LNCaP clone FGC (cell line): ENCODE measurements at places on chromosomes 5 and 9.

DNA sequence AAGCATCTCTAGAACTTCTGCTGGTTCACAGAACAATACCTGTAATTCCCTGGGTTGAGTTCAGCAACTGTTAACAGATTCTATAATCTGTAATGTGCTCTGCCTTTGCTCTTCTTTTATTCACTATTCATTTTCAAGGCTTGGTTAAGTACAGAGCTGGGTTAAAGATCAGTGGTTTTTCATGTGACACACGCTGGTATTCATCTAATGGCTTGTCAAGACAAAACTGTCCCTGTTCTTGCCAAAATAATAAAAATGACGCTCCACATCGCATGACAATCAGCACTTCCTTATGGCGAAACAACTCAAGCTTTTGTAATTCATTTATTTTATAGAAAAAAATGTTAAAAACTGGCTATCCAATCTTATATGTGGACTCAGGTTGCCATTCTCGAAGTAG, 137.9 kb downstream of the BNC2 start:
- DNase-seq, result no peak

- DNase-seq, result no peak
Measured at GRCh38 chr9:841371-842209, at the start of gene DMRT1. Gene DMRT1, plus strand, starts transcription at chr9:841697. Its CDS starts 142 bp downstream, at chr9:841839.

DNA sequence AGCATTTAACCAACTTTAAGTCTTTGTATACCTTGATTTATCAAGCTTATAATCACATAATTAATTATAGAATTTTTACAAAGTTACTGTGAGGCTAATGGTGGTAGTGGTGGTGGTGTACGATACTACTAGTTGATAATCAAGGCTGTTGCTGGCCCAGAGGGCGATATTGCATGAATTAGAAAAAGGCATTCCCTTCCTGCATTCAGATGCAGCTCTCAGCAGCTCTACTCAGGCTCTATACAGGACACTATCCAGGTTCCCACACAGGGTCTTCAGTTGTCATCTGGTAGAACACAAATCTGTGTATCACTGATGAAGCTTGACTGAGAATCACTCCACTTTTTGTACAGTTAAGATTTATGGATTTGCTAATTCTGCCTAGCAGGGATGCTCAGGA, 562.8 kb upstream of the C9orf72 start:
- no peak for DNase-seq

GRCh38 chr5:68285851-68286611, 70.5 kb downstream of the PIK3R1 start:
- no peak for DNase-seq

GRCh38 chr5:167261309-167262100, 1029.9 kb upstream of the WWC1 start:
- DNase-seq, result no peak

DNA sequence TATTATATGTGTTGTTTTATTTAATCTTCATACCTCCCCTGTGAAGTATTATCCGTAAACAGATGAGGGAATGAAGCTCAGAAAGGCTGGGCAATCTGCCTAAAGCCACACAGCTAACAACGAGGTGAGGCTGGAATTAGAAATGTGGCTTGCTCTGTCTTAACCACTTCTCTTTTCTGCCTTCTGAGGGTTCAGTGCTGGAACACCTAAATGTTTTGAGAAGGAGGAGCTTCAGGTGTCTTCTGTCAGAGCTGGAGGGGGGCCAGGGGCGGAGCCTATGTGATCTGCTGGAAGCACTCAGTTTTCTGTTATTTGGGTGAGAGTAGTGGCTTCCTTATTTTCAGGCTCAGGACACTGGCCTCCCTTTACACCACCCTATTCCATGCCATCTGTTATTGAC, 35.0 kb upstream of the ARAP3 start:
- DNase-seq, result no peak

DNA sequence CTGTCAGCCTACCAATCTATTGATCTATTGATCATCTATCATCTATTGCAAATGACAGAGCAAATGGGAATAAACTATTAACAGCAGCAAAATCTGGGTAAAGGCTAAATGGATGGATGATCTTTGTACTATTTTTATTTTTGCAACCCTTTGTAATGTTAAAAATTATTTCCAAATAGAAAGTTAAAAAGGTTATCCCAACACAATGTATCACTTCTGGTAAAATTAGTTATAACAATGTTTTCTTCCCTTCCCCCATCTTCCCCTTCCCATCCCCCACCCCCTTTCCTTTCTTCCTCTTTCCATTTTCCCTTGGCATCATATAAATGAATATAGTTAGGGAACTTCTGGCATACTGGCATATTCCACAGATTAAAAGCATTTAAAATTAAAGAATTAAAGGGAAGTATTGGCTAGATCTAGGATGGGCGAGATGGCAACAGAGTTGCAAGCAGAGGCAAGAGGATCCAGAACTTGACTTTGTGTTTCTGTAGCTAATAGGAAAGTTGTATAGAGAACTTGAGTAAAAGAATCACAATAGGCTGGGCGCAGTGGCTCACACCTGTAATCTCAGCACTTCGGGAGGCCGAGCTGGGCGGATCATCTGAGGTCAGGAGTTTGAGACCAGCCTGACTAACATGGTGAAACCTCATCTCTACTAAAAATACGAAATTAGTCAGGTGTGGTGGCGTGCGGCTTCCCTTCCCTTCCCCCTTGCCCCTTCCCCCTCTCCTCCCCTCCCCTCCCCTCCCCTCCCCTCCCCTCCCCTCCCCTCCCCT, 66.6 kb upstream of the TAF11L2 start:
- DNase-seq, result no peak

- no peak for DNase-seq
Measured at GRCh38 chr9:77806741-77807140, 158.6 kb upstream of the GNA14 start.

- DNase-seq, result no peak
Measured at GRCh38 chr5:73693573-73694061, 67.6 kb downstream of the ARHGEF28 start.

DNA sequence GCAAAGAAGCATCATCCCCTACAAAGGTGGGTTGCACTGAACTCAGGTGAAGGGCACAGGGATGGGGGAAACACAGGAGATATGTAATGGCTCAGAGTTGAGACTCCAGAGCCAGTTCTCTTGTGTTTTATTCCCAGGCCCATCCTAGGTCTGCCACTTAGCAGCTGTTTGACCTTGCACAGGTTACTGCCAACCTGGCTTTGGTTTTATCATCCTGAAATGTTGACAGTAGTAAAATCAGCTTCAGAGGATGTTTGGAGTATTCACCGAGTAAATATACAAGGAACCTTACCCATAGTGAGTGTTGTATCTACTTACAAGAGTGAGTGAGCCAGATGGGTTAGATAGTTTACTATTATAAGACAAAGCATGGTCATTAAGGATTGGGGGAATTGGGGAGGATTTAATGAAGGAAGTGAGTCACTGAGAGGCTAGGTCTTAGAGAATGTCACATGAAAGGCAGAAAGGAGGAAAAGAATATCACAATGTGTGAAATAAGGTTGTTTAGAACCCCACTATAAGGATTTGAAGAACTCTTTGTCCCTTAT, 141.3 kb downstream of the MAN2A1 start:
- peak; percentile 42 for DNase-seq

DNA sequence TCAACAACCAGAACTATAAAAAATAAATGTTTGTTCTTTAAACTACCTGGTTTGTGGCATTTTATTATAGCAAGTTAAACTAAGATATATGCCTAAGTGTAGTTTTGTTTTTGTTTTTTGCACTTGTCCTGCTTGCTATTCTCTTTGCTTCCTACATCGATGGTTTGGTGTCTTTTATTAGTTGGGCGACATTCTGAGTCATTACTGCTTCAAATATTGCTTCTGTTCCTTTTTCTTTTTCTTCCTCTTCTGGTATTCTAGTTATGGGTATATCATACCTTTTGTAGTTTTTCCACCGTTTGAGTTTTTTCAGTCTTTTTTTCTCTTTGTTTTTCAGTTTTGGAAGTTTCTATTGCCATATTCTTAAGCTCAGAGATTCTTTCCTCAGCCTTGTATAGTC, 86.9 kb downstream of the MACIR start:
- DNase-seq, result no peak

DNA sequence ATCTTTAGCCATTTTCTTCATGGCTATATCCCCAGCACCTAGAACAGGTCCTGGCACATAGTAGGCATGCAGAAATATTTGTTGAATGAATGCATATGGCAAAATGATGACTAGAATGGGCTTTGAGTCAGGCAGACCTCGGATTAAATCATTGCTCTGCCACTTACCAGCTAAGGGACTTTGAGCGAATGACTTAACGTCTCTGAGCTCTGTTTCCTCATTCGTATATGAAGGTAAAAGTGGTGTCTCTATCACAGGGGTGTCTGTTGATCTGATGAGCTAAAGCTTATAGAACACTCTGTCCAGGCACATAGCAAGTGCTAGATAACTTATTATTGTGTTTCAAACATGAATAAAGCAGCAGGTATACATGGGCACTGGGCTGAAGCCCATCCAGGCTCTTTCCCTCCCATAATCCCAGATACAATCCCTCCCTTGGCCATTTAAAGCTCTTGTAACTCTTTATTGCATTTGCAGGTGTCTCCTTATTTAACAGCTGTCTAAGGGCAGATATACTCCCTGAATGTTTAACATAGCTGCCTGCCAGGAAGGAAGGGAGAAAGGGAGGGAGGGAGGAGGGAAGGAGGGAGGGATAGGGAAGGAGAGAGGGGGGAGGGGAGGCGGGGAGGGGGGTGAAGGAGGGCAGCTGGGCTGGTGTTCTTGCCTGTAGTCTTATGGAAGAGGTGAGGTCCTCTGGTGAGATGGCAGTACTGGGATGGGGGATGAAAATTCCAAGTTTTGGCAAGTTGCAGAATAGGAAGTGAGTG, 23.2 kb upstream of the STXBP1 start:
- peak; percentile 76 for DNase-seq

DNA sequence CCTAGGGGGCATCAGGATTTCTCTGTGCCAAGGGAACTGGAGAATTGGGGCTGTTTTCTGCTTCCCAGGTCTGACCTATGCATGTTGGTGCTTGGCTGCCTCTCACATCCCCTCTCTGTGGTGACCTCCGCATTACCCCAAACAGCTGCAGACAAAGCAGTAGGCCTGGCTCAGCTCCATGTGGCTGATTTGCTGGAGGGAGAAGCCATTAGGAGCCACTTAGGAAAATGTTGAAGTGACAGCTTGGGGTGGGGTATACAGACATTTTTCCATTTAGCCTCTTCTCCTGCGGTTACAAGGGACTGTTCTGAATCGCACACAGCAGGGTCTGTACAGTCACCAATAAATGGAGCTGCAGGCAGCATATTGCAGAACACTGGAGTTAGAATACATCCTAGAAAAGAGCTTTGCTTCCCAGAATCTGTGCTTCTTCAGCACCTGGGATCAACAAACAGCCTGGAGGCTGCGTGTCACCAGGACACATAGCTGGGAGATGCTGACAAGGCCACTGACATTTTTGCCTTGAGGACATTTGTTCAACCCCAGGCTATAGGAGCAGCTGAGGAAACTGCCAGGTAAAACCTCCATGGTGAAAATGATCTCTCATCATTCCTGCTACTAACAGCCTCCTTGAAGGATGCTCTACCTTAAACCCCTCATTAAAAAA, 335.3 kb downstream of the DIRAS2 start:
- no peak for DNase-seq

- DNase-seq, result no peak
Measured at GRCh38 chr5:35813521-35813920, 43.2 kb upstream of the IL7R start.

DNA sequence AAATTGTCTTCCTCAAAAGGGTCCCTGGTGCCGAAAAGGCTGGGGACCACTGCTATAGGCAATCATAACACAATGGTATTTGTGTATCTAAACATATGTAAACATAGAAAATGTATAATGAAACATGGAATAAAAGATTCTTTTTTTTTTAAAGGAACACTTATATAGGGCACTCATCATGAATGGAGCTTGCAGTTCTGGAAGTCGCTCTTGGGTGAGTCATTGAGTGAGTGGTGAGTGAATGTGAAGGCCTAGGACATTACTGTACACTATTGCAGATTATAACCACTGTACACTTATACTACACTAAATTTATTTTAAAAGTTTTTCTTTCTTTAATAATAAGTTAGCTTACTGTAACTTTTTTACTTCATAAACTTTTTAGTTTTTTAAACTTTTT, 176.4 kb downstream of the ARRDC3 start:
- no peak for DNase-seq

DNA sequence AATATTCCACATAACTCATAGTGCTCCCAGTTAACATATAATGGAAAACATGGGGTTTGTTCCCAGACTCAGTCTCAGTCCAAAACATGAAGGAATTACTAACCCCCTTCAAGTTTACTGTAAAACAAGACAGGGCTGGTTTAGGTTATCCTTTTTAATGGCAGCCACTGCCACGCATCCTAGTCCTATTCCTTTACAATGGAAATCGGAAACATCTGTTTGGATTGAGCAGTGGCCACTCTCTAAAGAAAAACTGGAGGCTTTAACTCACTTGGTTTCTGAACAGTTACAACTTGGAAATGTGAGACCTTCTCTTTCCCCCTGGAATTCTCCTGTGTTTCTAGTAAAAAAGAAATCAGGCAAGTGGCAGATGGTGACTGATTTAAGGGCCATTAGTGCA, 609.9 kb upstream of the ACO1 start:
- DNase-seq, result no peak

GRCh38 chr9:113417370-113417769, 6.8 kb downstream of the C9orf43 start:
- no peak for DNase-seq

DNA sequence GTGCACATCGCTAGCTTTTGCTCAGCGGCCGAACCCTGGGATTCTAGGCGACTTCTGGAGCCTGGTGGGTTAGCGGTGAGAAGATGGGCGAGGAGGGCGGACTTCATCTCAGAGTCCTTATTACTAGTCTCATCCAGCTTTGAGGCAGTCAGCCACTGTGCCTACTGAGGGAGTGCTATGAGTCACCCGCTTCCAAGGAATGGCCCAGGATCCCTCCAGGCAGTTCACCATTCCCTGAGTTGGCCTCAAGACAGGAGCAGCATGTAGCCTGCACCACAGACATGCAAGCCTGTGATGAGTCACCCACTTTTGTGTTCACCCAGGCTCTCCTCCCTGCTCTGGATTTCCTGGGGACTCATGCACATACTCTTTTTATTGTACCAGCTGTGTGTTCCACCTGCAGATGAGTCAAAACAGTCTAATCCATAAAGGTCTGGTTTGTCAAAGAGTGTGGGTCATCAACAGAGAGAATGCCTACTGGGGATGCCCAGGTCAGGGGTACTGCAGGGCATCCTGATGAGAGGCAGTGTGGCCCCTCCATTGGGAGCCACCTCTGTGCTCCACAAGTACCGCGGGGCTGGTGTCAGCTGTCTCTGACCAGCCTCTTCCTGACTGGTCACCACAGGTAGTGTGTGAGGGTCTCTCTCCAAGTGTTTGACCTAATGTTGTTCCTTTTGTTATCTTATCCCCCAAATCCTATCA, 20.2 kb downstream of the SLC22A5 start:
- no peak for DNase-seq

DNA sequence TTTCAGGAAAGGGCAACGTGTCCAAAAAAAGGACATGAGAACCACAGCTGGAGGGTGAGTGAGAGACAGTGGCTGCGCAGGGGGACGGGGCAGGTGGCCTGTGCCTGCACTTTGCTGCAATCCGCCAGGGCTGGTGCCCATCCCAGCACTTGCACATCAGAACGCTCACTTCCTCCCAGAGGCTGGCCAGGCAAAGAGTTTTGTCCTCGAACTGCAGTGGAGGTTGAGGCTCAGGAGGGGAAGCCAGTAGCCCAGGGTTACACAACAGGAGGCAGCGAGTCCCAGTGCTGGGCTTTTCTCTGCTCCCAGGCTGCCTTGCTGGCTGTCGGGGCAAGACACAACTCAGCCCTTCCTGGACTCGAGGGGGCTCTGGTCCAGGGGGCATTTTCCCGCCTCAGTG, 33.1 kb downstream of the CRB2 start:
- DNase-seq, result no peak

- DNase-seq, result no peak
Measured at GRCh38 chr5:148730270-148730669, 75.9 kb upstream of the HTR4 start.

- no peak for DNase-seq
Measured at GRCh38 chr5:90386099-90386710, 23.4 kb downstream of the CETN3 start.
